ENCODE measurements at places on chromosomes 13 and 19.

DNA sequence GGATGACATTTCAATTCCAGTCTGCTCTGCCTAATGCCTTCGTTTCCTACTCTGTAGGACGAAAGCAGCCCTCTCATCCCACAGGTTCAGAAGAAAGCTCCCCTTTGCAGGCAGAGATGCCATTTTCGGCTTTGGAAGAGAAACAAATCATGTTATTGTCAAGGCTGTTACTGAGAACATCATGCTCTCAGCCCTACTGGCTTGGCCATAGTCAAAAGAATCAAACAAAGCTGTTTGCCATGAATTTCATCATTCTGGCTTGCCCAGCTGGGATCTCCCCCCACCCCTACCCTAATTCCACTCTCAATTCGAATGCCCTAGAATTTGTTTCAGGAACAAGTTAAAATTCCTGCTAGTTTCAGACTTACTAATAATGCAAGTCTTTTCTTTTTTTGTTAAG lies 162.3 kb upstream of the SERP2 start:
- DNase-seq = no peak

GRCh38 chr13:50955241-50955640 lies 45.6 kb downstream of the RNASEH2B start:
- DNase-seq = no peak

DNA sequence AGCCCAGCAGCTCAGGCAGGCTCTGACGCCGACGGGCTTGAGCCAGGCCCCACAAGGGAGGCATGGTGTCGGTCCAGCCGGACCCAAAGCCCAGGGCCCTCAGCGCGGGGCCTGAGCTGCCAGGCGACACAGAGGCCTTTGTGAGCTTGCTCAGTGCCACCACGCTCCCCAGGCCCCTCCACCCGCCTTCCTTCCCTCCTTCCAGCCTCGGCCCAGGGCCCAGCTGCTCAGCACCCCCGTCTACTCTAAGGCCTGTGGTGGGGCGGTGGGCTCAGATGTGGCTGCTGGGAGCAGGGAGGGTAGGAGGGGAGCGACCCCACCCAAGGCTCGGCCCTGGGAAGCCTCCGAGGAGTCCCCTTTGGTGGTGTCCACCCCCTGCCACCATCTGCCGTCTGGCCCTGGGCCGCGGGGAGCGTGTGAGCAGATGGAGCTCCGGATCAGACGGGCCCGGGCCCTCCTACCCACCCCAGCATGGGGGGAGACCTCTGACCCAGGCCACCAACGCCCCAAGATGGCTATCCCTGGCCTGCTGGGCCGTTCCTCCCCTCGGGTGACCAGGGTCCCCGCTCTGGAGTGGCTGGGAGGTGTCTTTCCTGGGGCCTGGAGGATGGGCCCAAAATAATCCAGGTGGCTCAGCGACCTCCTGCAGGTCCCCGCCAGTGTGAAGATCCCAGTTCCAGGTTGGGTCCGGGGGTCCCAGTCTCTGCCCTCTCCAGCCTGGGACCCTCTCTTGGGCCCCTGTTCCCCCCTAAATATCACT lies 7.8 kb downstream of the ZBTB7A start:
- no peak for DNase-seq

- DNase-seq = no peak
Measured at GRCh38 chr13:28346154-28346553, 148.8 kb downstream of the FLT1 start.

DNA sequence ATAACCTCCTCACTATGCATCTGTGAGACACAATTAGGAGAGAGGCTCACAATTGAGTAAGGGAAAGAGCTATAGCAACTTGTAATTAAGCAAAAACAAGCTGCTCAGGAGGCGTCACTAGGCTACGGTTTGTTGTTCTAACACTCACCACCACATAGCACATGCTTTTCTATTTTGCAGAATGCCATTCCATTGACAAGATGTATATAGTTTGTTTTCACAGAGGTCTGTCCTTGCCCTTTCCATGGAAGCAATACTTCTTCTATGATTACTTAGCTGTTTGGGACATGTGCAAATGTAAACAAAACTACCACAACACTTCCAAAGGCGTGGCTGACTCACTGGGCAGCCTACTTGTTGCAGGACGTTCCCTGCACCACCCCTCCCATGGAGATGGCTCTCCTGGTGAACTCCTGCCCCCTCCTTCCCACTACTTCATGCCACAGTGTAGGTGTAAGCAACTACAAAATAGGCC lies 33.9 kb upstream of the FAM216B start:
- no peak for DNase-seq

- no peak for DNase-seq
Measured at GRCh38 chr13:73119612-73120011, 60.8 kb downstream of the KLF5 start.

- no peak for DNase-seq
Measured at GRCh38 chr19:39934584-39935363, at the start of gene FCGBP. TSS of gene FCGBP (minus strand) at chr19:39934634.

Measured in GM12878 (cell line).